ENCODE measurements at places on chromosomes 2 and 18.
A peak's percentile ranks its signal among the peaks of the same experiment; 100 is the strongest.

GRCh38 chr2:159086342-159086741 is 117.9 kb downstream of the TANC1 start:
- no peak for DNase-seq

GRCh38 chr18:70650878-70651277 is 362.0 kb downstream of the SOCS6 start:
- no peak for DNase-seq

DNA sequence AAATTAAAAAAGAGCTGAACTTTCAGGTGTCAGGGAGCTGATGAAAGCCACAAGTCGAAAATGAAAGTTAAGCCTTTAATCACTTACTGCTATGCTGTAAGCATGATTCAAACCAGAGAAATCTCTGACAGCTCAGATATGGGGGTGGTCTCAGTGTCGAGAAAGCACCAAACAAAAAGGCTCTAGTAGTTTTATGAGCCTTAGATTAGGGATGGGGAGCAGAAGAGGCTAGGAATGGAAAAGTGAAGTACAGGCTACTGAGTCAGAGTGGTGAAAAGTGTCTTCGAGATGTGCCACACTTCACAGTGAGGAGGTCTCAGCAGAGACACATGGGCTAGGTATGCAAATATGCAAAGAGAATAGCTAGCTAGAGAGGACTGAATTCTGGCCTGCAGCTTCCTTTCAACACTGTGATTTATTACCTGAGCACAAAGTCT is 482.2 kb downstream of the SPAG16 start:
- DNase-seq = no peak

GRCh38 chr18:44946529-44947113 is 265.9 kb downstream of the SETBP1 start:
- no peak for DNase-seq

DNA sequence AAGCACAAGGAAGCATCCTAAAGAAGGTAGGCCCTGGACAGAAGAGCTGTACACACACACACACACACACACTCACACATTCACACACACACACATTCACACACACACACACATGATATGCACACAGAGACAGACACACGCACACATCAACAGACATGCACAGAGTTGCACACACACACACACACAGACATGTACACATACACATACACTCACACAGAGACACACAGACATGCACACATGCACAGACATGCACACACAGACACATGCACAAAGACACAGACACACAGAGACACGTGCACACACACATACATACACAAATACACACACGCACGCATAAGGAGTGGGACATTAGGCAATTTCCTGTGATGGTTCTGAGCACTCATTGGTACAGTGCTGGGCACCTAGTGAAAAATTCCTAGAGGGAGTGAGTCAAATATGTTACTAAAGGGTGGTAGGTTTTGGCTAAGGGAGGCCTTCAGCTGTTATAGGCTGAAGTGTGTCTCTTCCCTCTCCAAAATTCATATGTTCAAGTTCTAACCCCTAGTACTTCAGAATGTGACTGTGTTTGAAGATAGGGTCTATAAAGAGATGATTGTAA is 26.4 kb downstream of the THNSL2 start:
- DNase-seq = no peak

DNA sequence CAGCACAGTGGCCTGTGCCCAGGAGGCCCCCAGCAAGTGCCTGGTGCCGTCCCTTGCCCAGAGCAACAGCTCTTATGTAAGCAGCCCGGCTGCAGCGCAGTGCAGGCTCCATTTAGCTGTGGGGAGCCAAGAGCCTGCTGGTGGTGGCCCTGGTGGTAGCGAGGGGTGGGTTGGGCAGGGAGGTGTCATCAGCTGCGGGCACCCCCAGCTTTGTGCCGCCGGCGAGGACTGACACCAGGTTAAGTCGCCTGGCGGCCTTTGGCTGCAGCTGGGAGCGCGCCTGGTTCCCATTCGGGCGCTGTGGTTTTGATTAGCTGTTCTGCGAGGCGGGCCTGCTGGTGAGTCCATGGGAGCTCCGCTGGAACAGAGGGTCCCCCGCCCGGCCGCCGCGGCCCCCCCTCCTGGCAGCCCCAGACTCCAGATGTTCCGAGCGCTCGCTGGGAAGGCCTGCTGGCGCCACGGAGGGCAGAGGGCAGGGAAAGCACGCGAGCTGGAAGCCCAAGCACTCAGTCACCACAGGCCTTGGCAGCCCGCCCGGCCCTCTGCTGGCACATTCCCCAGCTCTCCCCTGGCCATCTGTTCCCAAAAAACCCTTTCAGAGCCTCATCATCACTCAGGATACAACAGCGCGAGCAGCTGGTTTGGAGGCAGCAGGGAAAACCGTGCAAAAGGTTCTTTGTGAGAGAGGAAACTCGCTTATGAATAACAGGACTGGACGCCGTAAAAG is 18.4 kb downstream of the ATOH8 start:
- peak; percentile 100 for DNase-seq

- no peak for DNase-seq
These were observed 175.4 kb downstream of the DPP4 start for GRCh38 chr2:161898633-161899032.

GRCh38 chr2:72040629-72041571 is 106.8 kb downstream of the CYP26B1 start:
- no peak for DNase-seq

DNA sequence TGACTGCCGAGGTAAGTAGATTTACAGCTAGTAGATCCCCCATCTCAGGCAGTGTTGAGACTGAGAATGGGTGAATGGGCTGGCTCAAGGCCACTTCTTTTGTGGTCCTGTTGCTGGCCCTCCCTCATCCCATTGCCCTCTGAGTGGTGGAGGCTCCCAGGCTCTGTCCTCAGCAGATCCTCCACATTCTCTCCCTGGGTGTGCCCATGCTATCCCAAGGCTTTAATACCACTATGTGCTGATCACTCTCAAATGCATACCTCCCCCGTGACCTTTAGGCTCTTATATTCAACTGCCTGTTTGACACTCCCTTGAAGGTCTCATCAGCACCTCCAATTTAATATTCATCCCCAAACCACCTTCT is 271.8 kb downstream of the GLI2 start:
- DNase-seq = no peak

Data from AG09319 (cell line).